ENCODE measurements at places on chromosomes 12 and 14.

GRCh38 chr12:43288671-43289425 lies 263.2 kb downstream of the ADAMTS20 start:
- DNase-seq, result no peak

GRCh38 chr12:11755302-11755930 lies 105.9 kb downstream of the ETV6 start:
- DNase-seq, result no peak

- DNase-seq, result no peak
These were observed at the start of gene PTPRO for GRCh38 chr12:15322164-15323061. PTPRO (plus strand) TSS chr12:15322508.

GRCh38 chr12:92051441-92051840 lies 94.2 kb downstream of the BTG1 start:
- DNase-seq, result no peak

DNA sequence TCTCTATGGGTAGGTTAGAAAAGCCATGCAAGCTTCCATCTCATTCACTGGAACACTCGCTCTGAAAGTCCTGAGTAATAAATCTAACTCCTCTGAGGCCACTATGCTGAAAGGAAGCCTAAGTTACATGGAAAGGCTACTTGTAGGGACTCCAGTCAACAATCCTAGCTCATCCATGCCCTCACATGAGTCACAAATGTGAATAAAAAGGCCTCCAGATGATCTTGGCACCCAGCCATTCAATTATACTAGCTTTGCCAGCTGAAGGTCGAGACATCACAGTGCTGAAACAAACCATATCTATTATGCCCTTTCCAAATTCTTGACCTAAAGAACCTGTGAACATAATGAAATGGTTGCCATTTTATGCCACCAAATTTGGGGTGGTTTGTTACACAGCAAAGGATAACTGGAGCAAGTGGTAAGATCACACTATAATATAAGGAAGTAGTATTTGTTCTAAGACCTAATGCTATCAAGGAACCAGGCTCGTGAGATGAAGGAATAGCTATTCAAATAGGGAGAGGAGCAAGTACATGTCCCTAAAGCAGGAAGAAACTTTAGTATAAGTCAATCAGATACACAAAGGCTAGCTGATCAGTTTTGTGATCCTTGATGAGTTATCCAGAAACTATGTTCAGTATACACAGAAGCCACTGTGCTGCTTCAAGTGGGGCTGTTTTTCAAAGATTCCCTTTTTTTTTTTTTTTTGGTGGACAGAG lies 142.1 kb downstream of the MED13L start:
- DNase-seq, result no peak

DNA sequence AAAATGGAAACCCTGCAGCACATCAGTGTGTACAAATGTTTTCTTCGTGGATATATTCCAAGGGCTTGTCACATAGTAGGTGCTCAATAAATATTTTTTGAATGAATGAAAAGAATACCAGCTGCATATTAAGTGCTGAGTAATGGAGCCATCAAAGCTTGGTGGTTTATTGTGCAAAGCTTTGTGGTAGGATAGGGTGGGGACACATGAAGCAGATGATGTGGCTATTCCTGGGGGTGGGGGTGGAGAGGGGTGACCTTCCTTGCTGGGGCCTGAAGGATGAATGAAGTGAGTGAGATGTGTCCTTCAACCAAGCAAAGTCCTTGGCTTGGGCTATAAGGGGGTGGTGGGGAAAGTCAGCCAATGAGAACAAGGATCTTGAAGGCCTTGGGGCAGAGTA lies 4.3 kb upstream of the KRT81 start:
- no peak for DNase-seq
